Activated CD4-positive, alpha-beta T cell treated with anti-CD3 and anti-CD28 coated beads, Interleukin-2, amount 10 ng/mL, durations not matched to agents 24 days and 14 days (primary cell): ENCODE measurements at places on chromosomes 16 and 17.

DNA sequence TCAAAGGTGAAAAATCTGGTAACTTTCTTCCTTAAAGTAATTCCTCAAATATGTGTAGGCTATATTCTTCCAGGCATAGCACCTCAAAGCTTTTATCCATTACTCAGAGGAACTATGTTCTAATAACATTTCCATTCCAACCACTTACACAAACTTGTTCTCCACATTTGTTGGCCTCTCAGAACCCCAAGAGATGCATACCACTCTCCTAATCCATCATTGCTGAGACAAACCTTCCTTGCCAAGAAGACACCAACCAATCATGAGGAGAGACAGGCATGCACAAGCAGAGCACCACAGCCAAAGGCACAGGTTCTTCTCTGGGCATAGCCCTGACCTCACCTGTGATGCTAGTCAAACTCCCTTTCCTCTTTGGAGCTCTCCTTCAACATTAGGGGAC is 20.9 kb downstream of the CDH11 start:
- DNase-seq = no peak

- no peak for DNase-seq
These were observed 49.0 kb downstream of the NT5M start for GRCh38 chr17:17351901-17352781.

- DNase-seq = no peak
These were observed 8.1 kb downstream of the SERPINF1 start for GRCh38 chr17:1769822-1770477.

GRCh38 chr16:19136549-19137196 is 22.9 kb downstream of the ITPRIPL2 start:
- DNase-seq = no peak

GRCh38 chr17:6671431-6671830 is 19.9 kb downstream of the C17orf100 start:
- no peak for DNase-seq
